ENCODE measurements at places on chromosomes 5 and 9.
A peak's percentile ranks its signal among the peaks of the same experiment; 100 is the strongest.

GRCh38 chr5:176538230-176538988 is 1.2 kb upstream of the RNF44 start:
- no peak for DNase-seq

DNA sequence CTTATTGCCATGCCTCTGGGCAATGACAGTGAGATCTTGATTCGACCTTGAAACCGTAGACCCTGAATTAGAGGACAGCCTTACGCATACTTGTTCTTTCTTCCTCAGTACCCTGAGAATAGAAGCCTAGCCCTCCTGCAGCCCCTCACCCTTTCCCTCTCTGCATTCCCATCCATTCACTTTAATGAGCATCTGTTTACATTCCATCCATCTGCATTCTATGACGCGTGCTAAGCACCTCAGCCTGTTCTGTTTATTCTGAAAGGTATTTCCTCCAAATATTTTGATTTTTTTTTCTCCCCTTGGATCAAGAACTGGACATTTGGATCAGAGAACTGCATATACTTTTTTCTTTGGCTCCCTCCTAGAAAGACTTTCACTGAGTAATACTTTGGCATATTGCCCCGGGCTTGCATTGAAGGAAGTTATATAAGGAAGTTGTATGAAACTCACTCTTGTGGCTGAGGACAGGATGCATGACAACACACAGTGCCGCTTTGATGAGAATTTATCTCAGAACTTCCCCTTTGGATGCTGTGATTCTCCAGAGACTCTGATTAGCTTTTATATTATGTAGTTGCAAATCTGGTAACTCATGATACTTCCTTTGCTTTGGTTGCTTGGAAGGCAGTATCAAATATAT is 15.7 kb downstream of the TMEM8B start:
- DNase-seq: peak; percentile 16

- DNase-seq: no peak
These were observed 29.5 kb upstream of the SMAD5 start for GRCh38 chr5:136103118-136103517.

DNA sequence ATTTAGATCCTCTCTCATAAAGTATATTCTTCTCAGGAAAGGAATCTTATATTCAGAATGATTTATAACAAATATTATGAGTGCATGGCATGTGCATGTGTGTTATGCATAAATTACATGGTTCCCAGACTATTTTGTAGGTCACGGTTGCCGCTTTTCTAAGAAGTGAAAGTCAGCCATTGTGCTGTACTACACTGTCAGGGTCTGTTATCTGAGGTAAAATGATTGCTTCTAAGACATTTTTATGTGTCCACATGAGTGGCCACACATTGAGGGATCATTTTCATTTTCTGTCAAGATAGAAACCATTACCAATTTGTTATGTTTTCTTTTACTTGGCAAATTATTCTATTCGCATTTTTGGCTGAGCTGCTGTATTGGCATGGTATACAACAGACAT is 210.8 kb downstream of the CWC27 start:
- DNase-seq: no peak

DNA sequence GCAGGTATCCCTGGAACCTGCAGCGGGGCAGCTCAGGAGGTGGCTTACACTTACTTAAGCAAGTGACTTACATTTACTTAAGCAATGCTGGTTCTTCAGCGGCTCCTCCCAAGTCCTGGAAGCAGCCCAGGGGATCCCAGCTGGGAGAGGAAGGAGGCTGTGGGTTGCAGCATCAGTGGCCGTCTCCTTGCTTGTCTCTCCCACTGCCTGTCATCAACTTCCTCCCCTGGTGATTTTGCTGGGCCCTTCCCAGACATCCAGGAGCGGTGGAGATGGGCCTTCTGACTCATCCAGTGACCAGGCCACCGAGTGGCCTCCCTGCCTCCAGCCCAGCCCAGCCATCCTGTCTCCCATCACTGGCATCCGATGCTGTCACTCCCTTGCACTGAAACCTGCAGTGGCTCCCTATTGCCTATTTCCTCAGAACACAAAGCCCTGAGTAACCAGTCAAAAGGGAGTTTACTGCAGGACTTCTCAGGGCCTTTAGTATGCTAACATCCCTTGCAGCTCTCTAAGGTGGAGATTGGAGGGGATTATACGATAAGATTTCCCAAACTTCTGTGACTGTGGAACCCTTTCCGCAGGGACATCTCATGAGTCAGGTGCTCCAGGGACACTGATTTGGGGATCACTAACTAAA is 155.9 kb upstream of the PHYKPL start:
- DNase-seq: no peak

- peak; percentile 72 for DNase-seq
These were observed 665 bp downstream of the TCF7 start for GRCh38 chr5:134114886-134115805.

GRCh38 chr9:99345451-99345850 is 123.4 kb downstream of the SEC61B start:
- no peak for DNase-seq
